ENCODE measurements at places on chromosomes 6 and 20.
A peak's percentile ranks its signal among the peaks of the same experiment; 100 is the strongest.

GRCh38 chr20:38447931-38448675 is 13.0 kb upstream of the SNHG17 start:
- no peak for DNase-seq

DNA sequence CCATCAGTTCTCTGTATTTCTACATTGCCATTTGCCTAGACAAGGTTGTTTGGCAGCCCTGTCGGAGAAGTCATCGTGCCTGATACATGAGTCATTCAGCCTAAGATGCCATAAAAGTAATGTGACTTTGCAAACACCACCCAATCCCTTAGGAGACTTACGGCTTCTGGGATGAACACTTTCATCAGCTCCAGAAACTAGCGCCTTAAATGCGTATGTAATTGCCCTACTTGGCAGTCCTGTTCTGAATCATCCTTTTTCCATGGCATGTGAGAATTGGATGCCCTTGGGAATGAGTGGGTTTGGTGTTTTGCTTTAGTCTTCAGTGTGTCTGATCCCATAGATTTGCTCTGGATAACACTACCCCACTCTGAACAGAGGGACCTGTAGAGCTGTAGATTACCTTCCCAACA is 158.5 kb downstream of the SASH1 start:
- DNase-seq: no peak

DNA sequence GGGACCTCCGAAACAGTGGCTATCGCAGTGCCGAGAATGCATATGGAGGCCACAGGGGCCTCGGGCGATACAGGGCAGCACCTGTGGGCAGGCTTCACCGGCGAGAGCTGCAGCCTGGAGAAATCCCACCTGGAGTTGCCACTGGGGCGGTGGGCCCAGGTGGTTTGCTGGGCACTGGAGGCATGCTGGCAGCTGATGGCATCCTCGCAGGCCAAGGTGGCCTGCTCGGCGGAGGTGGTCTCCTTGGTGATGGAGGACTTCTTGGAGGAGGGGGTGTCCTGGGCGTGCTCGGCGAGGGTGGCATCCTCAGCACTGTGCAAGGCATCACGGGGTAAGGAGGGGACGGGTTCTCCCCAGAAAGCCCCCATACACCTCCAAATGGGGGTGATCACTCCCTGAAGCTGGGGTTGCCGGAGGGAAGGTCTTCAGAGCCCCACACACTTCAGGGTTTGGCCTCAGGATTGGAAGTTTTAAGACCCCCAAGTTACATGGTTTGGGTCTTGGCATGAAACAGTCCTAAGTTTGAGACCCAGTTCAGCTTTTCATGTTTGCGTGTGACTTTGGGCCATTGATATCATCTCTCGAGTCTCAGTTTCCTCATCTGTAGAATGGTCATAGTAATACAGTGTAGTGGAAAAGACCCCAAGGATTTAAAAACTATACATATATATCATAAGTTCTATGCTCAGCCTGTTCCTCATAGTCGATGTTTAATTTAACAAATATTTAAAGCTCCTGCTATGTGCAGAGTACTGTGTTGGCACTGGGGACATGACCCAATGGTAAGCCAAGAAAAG is 4.3 kb downstream of the BPIFB4 start:
- DNase-seq: no peak

- no peak for DNase-seq
These were observed 126.5 kb downstream of the DLL1 start for GRCh38 chr6:170164271-170164900.

DNA sequence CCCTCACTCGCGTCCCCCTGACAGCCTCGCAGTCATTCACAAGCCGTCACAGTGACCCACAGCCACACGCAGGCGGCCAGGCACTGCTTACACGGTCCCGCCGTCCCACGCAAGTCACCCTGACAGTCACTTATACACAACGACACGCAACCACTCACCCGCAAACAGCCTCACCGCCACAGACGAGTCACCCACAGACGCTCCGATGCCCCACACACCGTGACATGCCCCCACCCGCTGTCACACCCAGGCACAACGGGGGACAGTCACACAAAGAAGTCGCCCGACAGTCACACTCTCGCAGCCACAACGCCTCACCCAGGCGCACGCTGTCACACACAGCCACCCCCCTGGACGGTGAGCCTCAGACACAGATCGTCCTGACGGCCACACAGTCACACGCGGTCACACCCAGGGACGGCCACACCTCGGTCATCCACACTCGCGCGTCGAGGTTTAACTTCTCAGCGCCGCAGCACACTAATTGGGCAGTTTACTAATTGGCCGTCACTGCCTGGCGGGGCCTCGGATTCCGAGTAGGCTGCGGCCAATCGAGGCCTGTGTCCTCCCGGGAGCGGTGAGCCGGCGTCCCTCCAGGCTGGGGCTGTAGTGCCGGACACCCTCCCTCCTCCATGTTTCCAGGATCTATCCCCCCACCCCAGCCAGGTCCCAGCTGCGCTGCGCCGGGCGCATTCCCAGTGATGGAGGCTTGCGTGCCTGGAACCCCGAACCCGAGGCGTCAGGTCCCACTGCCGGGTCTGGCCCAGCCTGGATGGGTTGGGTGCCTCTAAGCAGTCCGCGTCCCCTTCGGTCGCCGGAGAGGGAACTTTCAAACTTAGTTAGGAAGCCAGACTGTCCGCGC is 790 bp downstream of the TOX2 start:
- DNase-seq: peak; percentile 43

DNA sequence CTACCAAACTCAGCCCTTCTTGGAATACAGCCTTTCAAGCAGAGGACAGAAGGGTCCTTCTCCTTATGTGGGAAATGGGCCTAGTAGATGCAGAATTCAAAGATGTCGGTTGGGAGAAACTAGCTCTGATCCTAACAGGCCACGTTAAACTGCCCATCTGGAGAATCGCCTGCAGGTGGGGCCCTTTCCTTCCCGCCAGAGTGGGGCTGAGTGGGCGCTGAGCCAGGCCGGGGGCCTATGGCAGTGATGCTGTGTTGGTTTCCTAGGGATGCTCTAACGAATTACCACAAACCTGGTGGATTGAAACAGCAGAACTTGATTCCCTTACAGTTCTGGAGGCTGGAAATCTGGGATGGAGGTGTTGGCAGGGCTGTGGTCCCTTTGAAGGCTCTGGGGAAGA is 9.1 kb downstream of the MAPK13 start:
- peak; percentile 43 for DNase-seq

GRCh38 chr6:126307849-126308248 is 32.1 kb upstream of the CENPW start:
- DNase-seq: no peak

- no peak for DNase-seq
These were observed 147.2 kb downstream of the RPS12 start for GRCh38 chr6:132961610-132962009.

DNA sequence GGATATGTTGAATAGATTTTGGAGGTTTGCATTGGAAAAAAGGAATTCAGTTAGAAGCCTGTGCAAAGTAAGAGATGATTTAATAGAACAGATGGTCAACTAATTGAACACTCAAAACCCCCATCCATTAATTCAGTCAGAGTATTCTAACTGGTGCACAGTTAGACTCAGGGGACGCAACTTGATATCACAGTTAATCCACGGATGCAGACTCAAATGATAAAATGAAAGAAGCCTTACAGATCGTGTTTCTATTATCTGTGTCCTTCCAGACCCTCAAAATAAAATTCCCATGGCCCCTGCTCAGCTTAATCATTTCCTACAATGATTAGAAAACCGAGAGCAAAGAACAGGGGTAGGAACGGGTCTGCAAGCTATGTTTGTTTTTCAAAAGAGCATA is 45.4 kb upstream of the DTNBP1 start:
- DNase-seq: no peak

GRCh38 chr20:61288331-61288784 is 36.3 kb downstream of the CDH4 start:
- DNase-seq: no peak
